ENCODE measurements at places on chromosomes 3 and 15.

DNA sequence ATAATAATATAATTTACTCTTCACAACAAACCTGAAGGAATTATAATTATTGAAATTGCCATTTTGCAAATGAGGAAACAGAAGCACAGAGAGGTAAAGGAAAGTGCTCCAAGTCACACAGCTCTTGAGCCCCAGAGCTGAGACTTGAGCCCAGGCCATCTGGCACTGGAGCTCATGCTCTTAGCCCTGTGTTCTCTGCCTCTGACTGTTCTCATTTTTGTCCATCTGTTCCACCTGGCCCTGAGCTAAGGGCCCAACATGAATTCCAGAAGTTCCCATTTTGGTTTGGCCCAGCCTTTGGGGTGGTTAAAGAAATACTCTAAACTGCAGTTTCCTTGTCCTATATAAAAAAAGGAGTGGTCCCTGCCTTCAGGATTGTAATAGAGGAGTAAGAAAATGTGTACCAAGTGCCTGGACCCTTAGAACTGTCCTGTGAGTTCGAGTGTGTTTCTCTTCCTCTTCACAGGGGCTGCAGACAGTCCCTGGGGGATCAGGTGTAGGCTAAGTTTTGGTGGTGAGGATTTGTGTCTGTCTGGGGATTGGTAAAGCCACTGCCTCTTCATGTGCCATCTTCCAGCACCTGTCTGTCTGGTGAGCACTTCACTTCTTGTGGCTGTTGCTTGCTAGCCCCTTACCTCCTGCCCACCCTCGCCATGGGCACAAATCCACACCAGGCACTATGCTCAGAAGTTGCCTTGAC lies 91.8 kb downstream of the DNAJB8 start:
- no peak for DNase-seq

- no peak for DNase-seq
Measured at GRCh38 chr15:63482874-63483323, 21.5 kb upstream of the USP3 start.

DNA sequence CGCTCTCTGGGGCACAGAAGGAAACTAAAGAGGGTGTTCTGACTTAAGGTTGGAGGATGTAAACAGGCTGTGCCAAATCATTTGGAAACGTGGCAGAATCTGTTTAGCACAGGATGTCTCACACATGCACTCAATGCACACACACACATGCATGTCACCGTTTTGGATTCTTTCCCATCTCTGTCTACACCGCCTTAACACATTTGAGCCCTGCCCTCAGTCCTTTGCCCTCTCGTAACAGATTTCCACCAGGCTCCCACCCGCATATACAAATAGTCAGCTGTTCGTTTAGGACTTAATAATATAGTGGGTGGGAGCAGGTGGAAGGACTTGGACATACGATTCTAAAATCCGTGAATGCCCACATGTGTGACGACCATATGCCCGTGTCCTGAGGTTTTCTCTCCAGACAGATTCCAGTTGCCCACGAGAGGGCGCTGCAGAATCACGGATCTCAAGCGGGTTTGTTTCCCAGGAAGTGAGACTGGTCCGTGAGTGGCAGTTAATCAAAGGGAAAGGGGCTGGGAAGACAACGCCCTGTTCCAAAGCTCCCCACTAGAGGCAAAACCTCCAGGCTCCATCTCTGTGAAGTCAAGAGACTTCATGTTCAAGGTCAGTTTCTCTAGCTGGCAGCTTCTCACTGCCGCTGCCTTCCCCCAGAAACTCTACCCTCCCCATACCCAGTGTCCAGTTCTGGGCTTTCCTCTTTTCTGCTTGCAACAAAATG lies 44.5 kb downstream of the NOX5 start:
- DNase-seq, result peak; percentile 93

- no peak for DNase-seq
Measured at GRCh38 chr3:25863416-25863959, 73.6 kb downstream of the OXSM start.

GRCh38 chr3:131526801-131527347 lies 24.1 kb upstream of the MRPL3 start:
- peak; percentile 37 for DNase-seq

DNA sequence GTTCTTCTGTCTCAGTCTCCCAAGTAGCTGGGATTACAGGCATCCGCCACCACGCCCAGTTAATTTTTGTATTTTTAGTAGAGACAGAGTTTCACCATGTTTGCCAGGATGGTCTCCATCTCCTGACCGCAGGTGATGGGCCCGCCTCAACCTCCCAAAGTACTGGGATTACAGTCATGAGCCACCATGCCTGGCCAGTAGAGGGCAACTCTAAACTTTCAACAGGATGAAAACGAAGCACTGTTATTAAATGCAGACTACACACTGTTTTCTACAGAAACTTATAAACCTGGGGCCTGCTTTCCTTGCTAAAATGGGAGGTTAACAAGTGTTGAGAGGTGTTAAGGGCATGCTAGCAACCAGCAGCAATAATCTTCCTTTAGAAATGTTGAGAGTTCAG lies 7.6 kb downstream of the ARPC4 start:
- DNase-seq, result no peak

All from hematopoietic multipotent progenitor cell treated with erythropoietin and hydrocortisone succinate and interleukin-3 and kit ligand, for 8 days (in vitro differentiated cells).